Stimulated activated CD4-positive, alpha-beta T cell treated with anti-CD3 and anti-CD28 coated beads, TNF-alpha, amount 100 ng/mL, for 48 hours (primary cell): ENCODE measurements at places on chromosomes 3 and 15.

DNA sequence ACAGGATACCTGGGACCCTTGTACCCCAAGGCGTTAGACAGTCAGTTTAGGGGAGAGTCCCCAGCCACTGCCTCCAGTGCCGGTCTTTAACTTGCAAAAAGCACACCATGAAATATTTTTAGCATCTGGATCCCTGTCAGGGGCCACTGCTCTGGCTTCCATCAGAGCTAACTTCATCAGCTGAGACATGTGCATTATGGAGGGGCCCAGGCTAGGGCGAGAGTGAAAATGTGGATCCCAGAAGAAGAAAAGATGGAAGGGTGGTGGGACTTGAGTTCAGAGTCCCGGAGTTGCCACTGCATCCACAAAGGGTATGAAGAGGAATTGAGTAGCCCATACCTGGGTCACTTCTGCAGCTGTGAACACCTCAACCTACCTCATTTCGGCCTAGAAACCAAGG lies 23.5 kb upstream of the SPATA12 start:
- DNase-seq: no peak

GRCh38 chr15:38438031-38438986 lies 15.6 kb upstream of the FAM98B start:
- no peak for DNase-seq

DNA sequence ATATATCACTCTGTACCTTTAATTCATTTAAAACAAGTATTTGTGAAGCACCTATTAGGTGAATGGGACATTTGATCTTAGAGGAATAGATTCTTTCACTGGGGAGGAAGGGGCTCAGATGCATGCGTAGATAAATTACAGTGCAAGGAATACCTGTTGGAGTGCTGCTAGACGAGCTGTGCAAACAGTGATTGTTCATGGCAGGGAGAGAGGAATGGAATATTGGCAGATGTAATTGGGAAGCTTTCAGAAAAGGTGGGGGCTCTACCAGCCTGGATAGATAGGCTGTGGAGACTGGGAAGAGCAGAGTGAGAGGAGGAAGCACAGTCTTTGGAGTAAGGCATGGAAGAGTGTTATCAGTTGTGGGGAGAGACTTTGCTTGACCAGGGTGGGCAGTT lies 116.8 kb downstream of the AKAP13 start:
- DNase-seq: no peak

DNA sequence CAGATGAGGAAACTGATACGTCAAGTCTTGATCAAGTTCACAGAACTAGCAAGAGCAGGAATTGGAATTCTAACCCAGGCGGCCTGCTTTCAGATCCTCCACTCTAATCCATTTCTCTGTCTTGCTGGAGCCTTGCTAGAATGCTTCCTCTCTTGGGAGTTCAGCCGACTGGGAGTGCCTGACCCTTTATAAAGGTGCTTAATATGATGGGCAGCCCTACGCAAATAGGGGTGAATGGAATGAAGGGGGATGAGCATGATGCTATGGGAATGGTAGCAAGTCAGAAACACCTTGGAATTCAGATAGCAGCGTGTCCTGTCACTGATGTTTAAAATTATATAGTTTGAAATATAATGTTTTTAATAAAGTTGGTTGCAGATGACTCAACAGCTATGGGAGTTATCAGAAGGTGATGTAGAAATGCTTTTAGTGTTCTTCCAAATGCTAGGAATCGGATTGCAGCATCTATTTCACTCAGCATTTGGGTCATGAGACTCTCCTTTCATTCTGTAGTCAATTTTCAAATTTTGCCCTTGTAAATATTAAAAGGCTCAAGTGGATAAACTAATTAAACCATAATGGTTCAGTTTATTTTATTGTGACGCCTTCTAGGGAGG lies 150.7 kb downstream of the FNDC3B start:
- DNase-seq: no peak

- no peak for DNase-seq
These were observed 27.7 kb downstream of the MAGI1 start for GRCh38 chr3:66010739-66011655.

- DNase-seq: no peak
These were observed 4.5 kb downstream of the HDC start for GRCh38 chr15:50260969-50261496.

DNA sequence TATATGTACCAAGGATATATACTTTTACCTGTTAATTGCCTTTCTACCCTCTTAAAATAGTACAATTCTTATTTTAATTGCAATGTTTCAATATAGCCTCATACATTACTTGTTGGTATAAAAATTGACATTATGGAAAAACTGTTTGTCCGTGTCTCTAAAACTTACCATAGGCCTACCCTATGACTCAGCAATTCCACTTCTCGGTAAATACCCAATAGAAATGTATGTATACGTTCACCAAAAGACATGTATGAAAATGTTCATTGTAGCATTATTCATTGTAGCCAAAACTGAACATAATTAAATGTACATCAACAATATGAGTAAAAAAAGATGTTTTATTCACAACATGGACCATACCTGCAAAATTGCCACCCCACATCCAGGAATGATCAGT lies 679.2 kb upstream of the UBE2E2 start:
- DNase-seq: no peak

DNA sequence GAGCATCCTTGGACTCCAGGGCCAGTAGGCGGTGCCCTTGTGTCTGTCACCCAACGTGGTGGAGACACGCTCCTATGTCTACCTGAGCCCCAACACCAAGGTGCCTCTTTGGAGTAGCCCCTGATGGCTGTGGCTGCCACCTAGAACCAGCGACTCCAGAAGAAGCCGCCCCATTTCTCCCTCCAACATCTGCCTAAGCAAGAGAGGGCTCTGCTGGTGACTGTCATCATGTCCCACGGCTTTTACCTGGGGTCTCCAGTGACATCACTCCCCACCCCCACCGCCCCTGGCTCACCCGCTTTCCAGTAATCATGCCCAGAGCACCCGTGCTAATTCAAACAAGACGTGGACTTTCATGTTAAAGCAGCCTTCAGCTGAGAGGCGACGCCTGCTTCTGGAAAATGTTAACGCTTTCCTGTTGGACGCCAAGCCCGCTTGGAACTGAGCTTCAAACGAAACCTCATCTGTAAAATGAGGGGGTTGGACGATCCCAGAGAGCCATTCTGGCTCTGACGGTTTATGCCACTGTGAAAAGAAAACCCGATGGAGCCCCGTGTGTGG lies 57.0 kb downstream of the ISG20 start:
- DNase-seq: no peak

DNA sequence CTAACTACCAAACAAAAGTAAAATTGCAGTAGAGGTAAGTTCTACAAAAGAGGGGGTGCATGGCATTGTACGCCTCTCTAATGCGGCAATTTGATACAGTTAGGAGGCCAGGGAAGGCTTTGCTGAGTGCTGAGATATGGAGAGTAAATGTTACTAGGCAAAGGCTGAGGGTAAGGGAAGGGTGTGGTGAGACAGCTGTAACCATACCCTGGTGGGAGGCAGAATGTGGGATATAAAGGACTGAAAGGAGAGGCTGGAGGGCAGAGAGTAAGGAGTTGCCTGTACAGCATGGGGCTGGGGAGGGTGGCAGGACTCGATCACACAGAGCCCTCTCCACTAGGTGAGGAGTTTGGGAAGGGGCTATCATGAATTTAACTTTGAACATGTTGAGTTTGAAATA lies 106.3 kb downstream of the PDCD6IP start:
- DNase-seq: no peak

- DNase-seq: peak; percentile 23
These were observed 92.0 kb downstream of the SNRK start for GRCh38 chr3:43378066-43378935.

DNA sequence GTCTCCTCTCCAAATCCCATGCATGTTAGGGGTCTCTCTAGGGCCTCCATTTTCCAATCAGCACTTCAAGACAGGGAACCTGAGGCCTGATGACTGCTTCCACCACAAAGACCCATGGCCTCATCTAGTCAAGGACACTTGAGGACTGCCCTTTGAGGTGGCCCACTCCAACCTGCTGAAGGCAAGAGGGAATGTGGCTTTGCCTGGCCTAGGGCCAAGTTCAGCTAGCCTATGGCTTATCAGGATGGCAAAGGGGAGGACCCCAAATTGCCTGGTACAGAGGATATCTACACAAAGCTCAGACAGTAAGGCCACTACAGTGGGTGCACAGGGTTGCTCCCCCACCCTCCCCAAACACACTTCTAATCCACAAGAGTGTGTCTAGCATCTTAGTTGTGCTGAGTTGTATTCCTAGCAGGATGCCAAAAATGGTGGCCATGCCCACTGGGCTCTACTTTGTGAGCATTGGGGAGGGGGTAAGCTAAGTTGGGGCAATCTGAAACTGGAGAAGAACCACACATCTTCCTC lies 10.0 kb upstream of the GRAMD2A start:
- no peak for DNase-seq

DNA sequence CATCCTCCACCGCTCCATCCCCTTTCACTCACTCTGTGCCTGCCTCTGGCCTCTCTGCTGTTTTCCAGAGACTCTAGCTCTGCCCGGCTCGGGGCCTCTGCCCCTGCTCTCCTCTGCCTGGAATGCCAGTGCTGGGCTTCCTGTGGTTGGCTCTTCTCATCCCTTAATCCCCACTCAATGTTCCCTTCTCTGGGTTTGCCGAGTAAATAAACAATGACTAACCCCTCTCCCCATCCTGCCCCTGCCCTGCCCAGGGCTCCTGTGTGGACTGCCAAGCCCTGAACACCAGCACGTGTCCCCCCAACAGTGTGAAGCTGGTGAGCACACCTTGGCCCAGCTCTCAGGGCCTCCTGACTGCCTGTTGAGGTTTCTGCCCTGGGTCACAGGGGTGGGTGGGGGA lies 12.2 kb downstream of the STAB1 start:
- DNase-seq: no peak

DNA sequence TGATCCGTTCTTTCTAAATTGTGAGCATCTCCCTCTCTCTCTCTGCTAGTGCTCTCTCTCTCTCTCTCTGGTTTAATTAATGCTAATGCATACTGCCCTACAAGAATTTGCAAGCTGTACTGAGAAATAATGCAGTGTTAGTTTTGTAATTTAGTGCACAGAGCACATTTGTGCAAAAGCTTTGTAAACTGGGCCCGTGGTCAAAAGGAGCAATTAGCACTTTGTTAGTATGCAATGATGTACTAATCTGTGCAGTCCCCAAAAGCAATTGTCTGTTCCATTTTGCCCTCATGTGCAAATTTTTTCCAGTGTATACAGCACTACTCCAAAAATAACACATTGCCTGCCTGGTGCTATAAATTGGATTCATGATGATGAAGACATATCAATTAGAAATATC lies 184.6 kb upstream of the CMC1 start:
- no peak for DNase-seq

DNA sequence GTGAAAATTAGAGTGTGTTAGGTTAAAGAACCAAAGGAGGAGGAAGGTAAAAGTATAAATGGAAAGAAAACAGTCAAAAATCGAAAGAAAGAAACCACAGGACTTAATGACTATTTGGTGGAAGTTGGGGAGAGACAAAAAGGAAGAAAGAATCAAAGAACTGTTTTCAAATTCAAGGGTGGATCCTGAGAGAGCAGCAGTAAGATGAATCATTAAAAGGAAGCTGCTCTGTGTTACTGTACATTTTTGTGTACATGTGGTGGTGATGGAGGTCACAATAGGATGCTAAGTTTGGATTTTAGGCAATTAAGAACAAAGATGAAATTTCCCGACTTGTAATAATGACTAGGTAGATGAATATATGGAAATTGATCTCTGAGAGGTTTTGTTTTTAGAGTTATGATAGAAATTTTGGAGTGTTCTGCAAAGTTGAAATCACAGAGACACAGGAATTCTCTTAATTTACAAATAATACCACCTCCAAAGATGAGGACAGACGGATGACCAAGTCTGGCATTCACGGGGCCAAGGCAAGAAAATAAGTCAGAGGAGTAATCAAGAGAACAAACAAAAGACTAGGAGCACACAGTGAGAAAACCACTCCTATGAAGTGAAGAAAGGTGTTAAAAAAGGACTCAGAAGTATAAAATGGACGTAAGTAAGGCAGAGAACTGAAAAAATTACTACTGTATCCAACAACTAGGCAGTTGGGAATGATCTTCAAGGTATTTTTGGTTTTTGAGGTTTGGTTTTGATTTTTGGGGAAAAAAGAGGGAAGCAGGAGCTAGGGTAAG lies 7.1 kb downstream of the DHX36 start:
- DNase-seq: no peak

- no peak for DNase-seq
These were observed 393.3 kb downstream of the GRM7 start for GRCh38 chr3:7254251-7254650.

- DNase-seq: no peak
These were observed 175.8 kb upstream of the MME start for GRCh38 chr3:154904328-154904727.

- DNase-seq: no peak
These were observed 215.9 kb upstream of the PEX5L start for GRCh38 chr3:180252683-180253082.

GRCh38 chr3:73114711-73115110 lies 53.3 kb downstream of the EBLN2 start:
- no peak for DNase-seq

DNA sequence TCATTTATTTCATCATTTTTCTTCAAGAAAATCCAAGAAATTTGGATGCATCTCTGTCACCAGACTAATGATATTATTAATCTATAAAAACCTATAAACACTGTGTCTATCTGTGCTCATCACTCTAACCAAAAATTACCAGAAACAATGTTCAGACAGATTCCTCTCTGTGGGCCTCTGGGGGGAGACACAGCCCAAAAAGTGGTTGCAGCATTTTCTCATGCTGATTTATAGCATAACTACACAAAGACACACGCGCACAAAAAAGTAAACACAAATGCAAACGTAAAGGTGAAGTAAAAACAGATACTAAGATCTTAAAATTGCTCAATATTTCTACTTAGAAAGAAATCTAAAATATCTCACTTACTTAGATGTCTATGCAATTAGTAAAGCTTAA lies 976.0 kb downstream of the GBE1 start:
- no peak for DNase-seq

DNA sequence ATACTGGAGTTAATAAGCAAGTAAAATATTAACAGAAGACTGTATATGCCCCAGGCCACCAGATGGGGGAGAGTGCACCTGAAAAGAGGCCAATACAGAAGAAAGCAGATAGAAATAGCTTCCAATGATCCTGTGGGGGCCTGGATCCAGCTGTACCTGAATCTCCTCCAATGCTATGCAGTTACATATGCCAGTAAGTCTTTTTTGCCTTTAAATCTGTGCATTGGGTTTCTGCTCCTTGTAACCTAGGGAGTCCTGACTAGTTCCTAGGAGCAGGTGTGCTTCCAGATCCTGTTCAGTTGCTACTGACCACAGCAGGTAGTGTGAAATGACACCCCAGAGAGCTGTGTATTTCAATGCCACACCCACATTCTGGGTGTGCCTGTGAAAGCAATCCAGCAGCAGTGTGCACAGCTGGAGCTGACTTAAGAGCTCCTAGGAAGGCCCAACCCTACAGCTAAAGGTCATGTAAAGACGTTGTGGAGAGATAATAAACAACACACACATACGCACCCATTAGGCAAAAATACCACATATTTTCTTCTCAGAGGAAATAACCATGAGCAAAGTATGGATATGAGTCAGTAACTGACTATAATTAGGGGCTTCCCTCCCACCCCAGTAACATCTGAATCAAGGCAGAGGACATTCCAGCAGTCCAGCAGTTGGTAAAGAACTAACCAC lies 62.2 kb upstream of the AKAP13 start:
- no peak for DNase-seq
